MCF 10A (cell line): ENCODE measurements at places on chromosomes 7 and 10. TPM values are rescaled to one million over a fixed set of nuclear protein-coding genes. Genes with fewer than 3 reads are reported as not detected.

DNA sequence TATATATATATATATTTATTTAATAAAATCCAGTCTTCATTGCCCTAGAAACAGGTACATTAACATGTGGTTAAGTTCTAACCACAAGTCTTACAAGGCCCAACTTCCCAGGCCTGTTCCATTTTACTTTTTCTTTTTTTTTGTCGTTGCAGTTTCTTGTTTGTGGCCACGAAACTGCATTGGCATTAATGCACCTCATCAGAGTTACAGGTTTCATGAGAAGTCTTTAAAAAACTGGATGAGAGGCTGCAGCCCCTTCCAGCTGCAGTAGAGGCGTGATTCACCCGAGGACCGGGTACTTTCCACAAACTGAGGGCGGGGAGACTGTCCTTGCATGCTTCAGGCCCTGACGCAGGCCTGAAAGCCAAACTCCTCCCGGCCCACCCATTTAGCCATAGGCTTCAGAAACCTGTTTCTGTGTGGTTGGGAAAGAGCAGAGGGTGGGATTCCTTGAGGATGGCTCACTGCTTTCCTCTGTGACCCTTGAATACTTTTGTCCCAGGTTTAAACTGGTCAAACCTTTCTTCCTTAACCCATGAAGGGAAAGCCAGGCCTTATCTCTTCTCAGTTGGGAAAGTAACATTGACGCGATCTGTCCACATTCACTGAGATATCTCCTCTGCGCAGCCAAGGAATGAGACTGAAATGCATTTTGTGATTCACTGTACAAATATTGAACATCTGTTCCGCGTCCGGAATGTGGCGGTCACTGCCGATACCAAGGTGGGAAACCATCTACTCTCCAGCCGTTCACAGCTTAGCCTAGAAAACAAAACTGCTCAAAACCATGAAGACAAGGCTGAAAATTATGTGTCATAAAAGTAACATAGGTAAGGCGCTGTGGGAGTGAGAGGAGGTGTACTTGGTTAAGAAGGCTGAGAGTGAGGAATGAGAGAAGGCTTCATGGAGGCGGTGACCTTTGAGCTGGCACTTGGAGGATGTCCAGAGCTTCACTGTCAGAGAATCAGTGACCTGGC lies 311.7 kb downstream of the GATA3 start:
- peak; percentile 77 for DNase-seq

GRCh38 chr7:94710256-94710655 lies 54.3 kb upstream of the SGCE start:
- DNase-seq: no peak

DNA sequence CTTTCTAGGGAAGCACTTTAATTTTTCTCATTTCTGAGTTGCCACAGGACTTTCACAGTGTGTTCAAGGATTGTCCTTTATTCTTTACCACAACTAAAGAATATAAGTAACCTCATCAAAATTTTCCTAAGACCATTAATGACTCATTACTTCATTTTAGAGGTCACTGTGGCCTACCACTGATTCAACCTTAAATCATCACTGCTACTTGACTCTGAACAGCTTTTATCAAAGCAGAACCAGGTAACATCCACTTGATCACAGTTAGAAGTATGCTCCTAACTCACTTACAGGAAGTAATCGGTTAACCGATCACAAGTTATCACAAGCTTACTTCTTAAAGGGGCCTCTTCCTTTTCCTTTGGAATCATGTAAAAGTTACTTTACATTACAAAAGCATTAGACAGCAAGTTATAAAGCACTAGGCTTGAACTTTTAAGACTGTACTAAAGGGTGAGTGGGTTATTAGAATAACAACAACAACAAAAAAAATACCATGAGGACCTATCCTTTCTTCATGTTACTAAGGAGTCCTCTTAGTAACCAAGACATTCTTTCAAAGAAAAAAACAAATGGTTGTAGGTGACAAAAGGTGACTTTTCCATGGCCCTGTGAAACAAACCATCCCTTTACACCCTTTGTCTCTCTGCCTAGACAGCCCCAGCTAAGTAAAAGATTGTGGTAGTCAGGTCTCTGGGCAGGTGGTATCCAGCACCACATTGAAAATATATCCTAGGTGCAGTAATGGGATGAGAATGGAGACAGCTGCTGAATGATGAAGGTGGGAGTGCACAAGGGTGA lies 40.0 kb upstream of the PDK4 start:
- no peak for DNase-seq

- no peak for DNase-seq
These were observed 145.1 kb upstream of the GPR26 start for GRCh38 chr10:123521076-123521475.

FGFR2 gene
- total RNA-seq: 2.7 and 3.0 TPM in 2 replicates
